Activated T-cell treated with anti-CD3 and anti-CD28 coated beads, Interleukin-2, amount 50 U/mL, for 72 hours (primary cell): ENCODE measurements at places on chromosomes 3 and 15. TPM values are rescaled to one million over a fixed set of nuclear protein-coding genes. Genes with fewer than 3 reads are reported as not detected.

DNA sequence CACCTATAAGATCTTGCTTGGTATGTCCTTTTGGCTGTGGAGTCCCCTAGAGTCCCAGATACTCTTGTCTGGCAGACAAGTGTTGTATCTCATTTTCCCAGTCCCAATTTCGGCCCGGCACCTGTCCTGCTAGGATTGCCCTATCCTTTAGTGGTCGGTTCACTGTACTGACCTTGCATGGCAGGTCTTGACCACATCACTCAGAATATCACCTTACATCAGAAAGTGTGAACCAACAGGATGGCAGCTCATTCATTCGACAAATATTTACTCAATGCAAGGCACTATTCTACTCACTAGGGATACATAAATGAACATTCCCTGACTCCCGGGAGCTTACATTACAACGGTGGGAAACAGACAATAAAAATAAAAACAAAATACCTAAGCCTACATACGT lies 5.7 kb upstream of the CCDC80 start:
- H3K27ac ChIP-seq, result no peak overlapping the region
- peaks cover 13% of the 10 kb centered on the region for H3K27me3 ChIP-seq
- DNase-seq, result no peak

- peaks cover 15% of the 10 kb centered on the region for H3K27me3 ChIP-seq
- peak overlapping the region; percentile 37 for H3K4me3 ChIP-seq
- H3K4me1 ChIP-seq, result peaks cover 42% of the 10 kb centered on the region
These were observed 11.3 kb upstream of the DLG1 start for GRCh38 chr3:197309528-197310361.

DNA sequence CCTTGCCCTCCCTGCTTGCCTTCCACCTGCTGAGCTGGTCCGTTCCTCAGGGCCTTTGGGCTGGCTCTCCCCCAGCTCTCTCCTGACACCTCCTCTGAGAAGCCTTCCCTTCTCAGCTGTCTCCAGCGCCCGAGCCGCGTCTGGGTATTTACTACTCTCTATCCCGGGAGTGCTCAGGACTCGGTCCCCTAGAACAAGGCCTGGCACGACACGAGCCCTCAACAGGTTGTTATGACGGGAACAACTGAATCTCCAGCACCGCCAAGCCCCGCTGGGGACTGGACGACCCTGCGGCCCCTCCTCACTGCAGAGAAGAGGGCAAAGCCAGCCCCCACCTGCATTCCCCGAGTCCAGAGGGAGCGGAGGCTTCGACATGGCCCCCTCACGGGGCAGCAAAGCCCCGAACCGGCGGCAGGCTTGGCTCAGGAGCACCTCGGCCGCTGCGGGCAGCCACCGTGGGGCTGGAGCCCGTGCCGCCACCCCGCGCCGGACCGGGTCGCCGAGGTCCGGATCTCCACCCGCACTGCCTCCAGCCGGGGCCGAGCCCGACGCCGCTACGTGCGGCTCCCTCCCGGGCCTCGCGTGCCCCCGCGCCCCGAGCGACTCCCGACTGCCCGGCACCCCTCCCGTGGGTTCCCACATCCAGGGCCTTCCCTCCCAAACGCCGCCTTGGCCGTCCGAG lies 792 bp downstream of the TPRA1 start:
- H3K27ac ChIP-seq, result peak overlapping the region; percentile 70
- peak; percentile 23 for DNase-seq
- H3K27me3 ChIP-seq, result no peaks in the 10 kb centered on the region
- H3K36me3 ChIP-seq, result no peaks in the 10 kb centered on the region
- peak overlapping the region; percentile 91 for H3K4me3 ChIP-seq
- H3K4me1 ChIP-seq, result peaks cover 24% of the 10 kb centered on the region

The FAM227B gene
- total RNA-seq, result 4.1 TPM

The FOXL2NB gene
- not detected for total RNA-seq

DNA sequence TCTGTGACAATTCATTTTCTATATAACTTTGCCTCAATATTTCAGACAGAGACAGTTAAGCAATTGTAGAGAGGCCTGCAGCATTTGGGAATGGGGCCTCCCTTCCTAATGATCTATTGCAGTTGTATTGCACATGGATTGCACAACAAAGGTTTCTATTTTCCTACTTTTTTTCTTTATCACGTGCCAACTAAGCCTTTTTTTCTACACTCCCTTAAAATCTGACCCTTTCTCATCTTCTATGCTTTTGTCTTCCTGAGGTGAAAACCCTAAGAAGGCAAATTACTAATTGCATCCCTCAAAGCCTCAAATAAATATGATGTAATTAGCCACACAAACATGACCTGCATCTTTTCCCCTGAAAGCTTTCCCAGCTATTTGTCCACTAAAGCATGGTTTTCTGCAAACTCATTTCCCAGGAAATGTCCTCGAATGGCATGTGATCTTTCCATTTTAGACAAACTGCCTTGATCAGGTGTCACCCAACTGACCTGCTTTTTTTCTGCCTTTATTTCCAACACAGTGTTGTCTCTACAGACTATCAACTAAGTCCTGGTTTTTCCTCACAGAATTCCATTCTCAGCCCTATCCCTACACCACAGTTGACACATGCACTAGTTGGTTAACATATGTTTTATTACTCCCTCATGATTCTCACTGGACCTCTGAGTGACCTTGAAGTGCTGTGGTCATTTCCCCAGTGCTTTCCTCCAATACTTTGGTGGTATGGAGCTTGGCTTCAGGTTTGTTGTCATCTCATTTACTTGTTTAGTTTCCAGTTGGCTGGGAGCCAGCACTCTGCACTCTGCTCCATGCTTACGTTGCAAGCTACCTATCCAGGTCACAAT lies 31.9 kb upstream of the TSC22D2 start:
- no peak overlapping the region for H3K4me3 ChIP-seq
- no peaks in the 10 kb centered on the region for H3K36me3 ChIP-seq
- H3K27me3 ChIP-seq, result no peaks in the 10 kb centered on the region
- no peak overlapping the region for H3K27ac ChIP-seq

DNA sequence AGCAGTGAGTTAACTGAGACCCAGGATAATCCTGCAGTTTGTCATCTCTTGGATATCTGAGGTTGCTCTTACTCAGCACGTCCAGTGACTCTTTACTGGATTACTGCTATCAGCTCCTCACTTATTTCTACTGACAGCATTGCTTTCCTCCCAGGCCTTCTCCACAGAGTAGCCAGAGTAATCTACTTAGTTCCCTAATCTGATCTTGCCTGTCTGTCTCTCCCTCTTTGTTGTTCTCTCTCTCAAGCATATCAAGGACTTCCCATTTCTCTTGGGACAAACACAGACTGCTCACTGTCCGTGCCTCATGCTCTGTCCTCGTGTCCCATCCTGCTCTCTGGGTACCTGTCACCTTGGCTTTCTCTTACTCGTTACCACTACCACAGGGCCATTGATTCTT lies 376.2 kb downstream of the FEZF2 start:
- H3K27me3 ChIP-seq, result peaks cover 6% of the 10 kb centered on the region
- no peak overlapping the region for H3K27ac ChIP-seq
- no peaks in the 10 kb centered on the region for H3K4me1 ChIP-seq
- no peaks in the 10 kb centered on the region for H3K36me3 ChIP-seq
- no peak for DNase-seq
- H3K4me3 ChIP-seq, result no peak overlapping the region

DNA sequence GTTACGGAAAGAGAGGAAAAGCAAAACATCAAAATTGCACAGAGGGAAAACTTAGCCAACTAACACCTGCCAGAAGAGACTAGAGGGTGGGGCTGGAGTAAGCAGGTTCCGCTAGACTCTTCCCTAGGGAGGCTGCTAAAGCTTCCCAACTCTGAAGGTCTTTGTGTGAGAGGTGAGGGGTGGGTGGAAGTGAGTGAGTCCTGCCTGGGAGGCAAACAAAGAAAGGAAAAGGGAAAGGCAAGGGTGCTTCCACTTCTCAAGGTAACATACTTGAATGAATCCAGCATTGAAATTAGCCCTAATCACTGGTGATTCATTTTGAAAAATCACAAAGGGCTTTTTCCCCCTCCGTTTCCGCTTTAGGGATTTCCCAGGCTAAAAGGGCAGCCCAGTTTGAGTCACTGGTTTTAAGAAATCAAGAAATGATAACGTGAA lies 220.5 kb upstream of the ADAMTS9 start:
- no peak for DNase-seq
- H3K27me3 ChIP-seq, result no peaks in the 10 kb centered on the region
- H3K36me3 ChIP-seq, result no peaks in the 10 kb centered on the region
- no peak overlapping the region for H3K27ac ChIP-seq
- no peaks in the 10 kb centered on the region for H3K4me1 ChIP-seq

DNA sequence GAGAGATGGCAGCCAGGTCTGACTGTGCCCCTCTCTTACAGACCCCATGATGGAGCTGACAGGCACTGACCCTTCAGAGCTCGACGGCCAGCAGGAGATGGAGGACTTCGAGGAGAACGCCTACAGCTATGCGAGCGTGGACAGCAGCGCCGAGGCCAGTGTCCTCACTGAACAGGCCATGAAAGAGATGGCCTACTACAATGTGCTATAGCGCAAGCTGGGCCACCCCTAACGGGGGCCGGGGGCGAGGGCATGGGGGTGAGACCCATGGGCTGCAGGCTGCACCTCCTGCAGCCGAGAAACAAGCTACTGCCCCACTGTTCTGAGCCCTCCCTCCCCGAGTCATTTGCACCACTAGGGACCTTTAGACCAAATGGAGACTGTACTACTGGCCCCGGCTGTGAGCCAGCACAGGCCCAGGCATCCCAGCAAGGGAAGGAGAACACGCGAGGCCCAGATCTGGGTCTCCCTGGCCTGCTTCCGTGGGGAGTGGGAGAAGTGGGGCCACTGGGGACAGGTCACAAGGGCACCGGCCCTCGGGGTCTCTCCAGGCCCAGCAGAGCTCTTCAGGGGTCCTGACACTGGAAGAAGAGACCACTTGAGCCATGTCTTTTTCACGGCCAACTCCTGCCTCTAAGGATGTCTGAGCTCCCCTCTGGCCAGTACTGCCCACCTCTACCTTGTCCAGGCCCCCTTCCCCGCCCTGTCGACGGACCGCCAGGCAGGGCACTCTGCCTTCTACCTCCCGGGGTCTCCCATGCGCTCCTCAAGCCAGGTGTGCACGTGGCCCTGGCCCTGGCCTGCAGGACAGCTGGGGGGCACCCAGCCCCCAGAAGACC lies 22.4 kb downstream of the IDH2 start:
- peaks cover 4% of the 10 kb centered on the region for H3K36me3 ChIP-seq
- no peaks in the 10 kb centered on the region for H3K27me3 ChIP-seq
- no peak overlapping the region for H3K4me3 ChIP-seq
- peaks cover 13% of the 10 kb centered on the region for H3K4me1 ChIP-seq
- H3K27ac ChIP-seq, result no peak overlapping the region

- no peaks in the 10 kb centered on the region for H3K27me3 ChIP-seq
- no peak overlapping the region for H3K4me3 ChIP-seq
- peaks cover 15% of the 10 kb centered on the region for H3K4me1 ChIP-seq
These were observed 43.4 kb downstream of the SPG11 start for GRCh38 chr15:44620081-44620480.

DNA sequence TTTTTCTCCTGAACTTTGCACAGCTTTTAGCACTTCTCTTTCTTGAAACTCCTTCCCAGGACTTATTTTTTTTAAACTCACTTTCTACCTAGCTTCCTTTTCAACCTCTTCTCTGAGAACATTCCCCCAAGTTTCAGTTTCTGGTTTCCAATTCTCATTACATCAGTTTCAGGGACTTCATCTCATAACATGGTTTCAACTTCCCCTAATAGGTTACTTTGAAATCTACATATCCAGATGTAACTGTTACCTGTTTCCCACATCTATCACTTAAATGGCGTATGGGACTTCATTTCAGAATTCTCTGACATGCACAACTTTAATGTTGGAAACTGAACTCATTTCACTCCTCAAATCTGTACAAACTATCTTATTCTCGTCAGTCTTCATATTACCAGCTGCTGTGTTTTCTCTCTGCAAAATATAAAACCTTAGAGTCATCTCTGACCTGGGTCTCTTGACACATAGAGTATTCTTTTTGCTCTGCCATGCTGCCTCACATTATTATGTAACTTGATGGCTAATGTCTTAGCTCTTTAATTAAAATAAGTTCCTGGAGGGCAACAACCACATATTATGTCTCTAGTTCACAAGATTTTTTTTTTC lies 58.4 kb downstream of the NME9 start:
- peaks cover 13% of the 10 kb centered on the region for H3K36me3 ChIP-seq
- H3K27ac ChIP-seq, result peak overlapping the region; percentile 21
- no peak for DNase-seq
- no peaks in the 10 kb centered on the region for H3K27me3 ChIP-seq
- H3K4me1 ChIP-seq, result peaks cover 10% of the 10 kb centered on the region
- H3K4me3 ChIP-seq, result no peak overlapping the region

The CYP11A1 gene
- total RNA-seq, result 0.21 TPM

DNA sequence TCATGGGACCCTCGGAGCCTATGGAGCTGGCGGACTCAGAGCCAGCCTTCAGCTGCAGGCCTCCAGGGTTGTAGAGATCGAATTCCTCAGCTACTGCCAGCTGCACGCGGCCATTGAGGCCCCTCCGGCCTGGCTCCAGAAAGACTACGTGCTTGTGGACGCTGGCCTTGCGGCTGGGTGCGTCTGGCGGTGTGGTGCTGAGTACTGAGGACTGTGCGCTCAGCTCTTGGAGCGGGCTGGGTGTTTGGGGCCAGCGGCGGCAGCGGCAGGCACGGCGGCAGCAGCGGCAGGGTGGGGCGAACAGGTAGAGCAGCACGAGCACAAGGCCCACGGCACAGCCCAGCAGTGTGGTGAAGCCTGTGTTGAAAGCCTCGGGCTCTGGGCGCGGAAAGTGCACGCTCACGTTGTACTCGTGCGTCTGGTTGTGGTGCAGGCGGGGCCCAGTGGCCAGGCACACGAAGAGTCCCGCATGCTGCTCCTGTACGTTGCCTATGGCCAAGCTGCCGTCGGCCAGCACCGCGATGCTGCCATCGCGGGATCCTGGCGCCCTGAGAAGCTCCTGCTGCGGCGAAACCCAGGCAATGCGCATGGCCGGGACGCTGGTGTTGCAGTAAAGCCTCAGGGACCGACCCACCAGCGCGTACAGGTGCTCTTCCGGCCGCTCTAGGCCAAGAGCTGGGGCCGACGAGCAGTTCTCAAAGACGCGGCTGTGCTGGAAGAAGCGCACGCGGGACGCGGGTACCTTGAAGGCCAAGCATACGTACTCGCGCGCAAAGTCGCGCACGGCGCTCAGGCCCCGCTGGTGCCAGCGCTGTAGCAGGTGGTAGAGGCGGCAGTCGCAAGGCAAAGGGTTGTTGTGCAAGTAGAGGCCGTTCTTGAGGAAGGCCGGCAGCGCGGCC lies 1.3 kb downstream of the AMIGO3 start:
- H3K4me1 ChIP-seq, result peaks cover 38% of the 10 kb centered on the region
- DNase-seq, result no peak
- H3K36me3 ChIP-seq, result peaks cover 4% of the 10 kb centered on the region
- peak overlapping the region; percentile 47 for H3K27ac ChIP-seq
- H3K27me3 ChIP-seq, result no peaks in the 10 kb centered on the region

DNA sequence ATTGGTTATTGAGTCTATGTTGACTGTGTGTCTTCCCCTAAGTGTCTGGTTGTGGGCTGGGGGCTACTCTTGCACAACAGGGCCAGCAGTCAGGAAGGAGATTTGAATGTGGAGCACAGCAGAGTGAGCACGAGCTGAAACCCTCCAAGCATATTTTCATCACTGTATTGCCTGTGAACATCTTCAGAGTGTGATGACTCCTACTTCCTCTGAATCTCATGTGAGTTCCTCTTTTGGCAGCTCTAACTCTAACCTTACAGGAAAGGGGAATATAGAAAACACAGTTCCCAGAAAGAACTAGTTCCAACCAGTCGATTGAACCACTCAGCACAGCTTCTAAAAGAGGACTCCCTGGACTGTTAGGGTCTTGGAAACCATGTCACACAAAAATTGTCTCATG lies 211.6 kb downstream of the RAP2B start:
- H3K27me3 ChIP-seq, result no peaks in the 10 kb centered on the region
- no peak overlapping the region for H3K4me3 ChIP-seq
- DNase-seq, result no peak
- H3K27ac ChIP-seq, result no peak overlapping the region
- H3K4me1 ChIP-seq, result no peaks in the 10 kb centered on the region
- H3K36me3 ChIP-seq, result peaks cover 3% of the 10 kb centered on the region

The MKRN3 gene
- total RNA-seq, result 2.1 TPM

The PCBP4 gene
- 23.3 TPM for total RNA-seq

The ZKSCAN7 gene
- 2.8 TPM for total RNA-seq

The HIGD2B gene
- total RNA-seq, result 0.30 TPM
